ENCODE measurements at places on chromosomes 3 and 15.

DNA sequence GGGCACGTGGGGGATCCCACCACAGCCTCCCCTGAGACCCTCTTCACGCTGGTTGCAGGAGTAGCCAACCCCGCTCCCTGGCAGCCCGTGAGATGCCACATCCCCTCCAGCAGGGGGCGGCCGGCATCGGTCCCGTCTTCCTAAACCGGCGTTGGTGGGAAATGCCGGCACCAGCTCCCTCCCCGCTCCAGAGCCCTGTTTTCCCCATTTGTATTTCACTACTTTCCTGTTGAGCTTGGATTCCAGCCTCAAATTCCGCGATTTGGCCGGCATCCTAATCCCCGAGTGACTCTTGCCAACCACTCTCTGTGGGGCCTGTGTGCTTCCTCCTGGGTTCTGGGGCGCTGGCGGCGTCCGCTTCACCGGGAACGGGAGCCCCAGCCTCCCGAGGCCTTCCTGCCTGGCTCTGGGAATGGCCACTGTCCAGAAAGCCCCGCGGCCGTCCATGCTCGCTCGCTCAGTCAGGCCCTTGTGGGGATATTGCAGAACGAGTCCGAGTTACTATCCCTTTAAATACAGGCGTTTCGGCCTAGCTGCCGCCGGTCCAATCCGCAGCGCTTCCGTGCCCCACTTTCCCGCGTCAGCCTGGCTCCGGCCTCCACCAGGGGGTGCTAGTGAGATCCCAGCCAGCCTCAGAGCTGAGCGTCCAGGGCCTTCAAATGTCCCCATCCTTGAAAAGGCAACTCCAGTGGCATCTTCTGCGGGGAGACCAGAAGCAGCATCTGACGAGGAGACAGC is 8.1 kb upstream of the ADAMTS17 start:
- DNase-seq = peak; percentile 52

DNA sequence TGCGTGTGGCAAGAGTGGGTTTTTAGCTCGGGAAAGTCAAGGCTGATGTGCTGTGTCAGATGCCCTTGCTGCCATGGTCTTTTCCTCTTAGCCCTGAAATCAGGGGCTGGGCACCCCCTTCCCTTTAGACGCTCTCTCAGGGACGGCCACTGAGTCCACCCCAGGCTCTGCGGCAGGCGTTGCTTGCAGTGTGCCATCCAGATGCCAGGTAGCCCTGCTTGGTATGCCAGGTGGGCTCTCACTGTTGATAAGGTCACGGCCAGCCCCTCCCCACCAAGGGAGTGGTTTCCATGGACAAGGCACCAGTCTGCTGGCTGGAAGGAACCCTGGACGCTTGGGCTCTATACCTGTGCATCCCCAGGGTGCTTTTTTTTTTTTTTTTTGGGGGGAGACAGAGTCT is 24.6 kb downstream of the FGD5 start:
- DNase-seq = no peak

DNA sequence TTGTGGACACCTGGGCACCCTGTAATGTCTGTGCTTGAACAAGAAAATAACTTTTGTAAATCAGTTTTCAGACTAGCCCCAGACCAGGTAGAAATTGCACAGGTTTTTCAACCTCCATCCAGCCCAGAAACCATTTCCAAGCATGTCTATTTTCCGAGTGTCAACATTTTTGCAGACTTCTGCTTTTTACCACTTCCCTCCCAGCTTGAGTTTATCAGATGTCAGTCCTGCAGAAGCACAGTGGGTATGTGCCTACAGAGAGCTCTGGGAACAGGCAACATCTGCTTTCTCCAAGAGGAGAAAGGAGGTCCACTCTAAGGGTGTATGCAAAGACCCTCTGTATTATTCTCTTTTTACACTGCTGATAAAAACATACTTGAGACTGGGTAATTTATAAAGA is 83.9 kb downstream of the LRRK1 start:
- no peak for DNase-seq

GRCh38 chr3:144018776-144019175 is 47.2 kb downstream of the DIPK2A start:
- DNase-seq = no peak

DNA sequence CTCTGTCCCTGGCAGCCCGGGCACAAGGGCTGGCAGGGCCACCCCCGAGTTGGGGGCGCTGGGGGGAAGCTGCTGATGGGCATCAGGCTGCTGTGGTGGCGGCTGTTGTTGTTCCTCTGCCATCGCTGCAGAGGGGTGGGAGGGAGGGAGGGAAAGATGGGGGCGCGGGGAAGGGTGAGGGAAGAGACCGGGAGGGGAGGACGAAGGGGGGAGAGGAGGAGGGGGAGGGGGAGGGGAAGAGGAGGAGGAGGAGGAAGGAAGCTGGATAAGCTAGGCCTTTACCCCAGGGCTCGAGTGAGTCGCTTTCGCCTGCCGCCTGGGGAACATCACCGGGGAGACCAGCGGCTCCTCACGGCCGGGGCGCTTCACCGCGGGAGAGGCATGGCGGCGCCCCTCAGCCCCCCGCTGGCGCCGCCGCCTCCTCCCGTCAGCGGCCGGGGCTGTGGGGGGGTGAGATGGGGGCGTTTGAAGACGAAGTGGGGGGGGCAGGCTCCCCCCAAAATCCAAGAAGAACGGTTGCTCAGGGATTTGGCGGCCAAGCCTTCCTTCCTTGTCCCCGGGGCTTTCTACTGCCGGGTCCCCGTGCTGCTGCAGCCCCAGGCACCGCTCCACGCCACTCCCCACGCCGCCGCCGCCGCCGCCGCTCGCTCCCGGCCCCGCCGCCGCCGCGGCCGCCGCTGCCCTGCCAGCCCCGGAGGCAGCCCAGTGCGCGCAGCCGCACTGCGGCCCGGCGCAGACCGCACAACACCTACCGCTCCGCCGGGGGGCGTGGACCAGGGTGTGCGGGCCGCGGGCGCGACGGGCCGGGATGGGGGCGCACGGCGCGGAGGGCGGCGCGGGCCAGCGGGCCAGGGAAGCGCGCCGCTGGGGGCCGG is at the start of gene RFX7:
Gene RFX7 (minus strand): TSS at position 717 of the 875 bp plus-strand sequence. CDS start 594 bp downstream, at position 123.
- peak; percentile 11 for DNase-seq

- DNase-seq = no peak
Measured at GRCh38 chr3:21894459-21895340, 143.7 kb upstream of the ZNF385D start.

DNA sequence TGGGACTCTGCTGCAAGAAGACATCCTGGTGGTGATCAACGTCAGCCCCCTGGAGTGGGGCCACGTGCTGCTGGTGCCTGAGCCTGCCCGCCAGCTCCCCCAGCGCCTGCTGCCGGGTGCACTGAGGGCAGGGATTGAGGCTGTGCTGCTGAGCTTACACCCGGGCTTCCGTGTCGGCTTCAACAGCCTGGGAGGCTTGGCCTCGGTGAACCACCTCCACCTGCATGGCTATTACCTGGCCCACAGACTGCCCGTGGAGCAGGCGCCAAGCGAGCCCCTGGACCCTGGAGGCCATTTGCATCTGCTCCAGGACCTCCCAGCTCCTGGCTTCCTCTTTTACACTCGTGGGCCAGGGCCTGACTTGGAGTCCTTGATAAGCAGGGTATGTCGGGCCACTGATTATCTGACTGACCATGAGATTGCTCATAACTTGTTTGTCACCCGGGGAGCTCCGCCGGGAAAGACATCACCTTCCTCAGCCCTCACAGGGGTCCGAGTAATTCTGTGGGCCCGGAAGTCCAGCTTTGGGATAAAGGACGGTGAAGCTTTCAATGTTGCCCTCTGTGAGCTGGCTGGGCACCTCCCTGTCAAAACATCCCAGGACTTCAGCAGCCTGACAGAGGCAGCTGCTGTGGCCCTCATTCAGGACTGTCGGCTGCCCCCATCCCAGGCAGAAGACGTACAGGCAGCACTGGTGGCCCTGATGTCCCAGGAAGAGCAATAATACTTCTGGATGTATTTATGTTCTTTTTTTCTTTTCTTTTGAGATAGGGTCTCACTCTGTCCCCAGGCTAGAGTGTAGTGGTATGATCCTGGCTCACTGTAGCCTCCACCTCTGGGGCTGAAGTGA is 7.6 kb downstream of the GDPGP1 start:
- no peak for DNase-seq

DNA sequence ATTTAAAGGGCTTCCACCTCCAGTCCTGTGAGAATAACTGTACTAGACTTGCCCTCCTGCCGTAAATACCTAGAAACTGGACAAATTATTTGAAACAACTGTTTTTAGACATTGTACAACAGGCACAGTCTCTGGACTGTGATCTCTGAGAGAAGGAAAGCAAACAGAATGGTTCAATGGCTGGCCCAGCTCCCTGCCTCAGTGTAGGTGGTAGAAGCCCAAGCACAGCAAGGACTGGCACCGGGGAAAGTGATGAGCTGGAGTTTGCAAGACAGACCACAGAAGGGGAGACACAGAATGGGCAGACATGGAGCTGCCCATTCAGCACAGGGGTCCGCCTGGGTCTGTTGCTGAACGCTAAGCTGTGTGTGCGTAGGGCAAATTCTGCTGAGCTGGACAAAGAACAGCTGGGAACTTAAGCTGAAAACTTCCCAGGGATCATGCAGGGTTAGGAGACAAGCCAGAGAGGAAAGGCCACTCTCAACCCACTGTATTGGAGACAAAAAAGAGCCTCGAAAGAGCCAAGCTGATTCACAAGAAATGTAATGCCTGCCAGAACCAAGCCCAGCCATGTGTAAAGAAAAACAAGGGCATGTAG is 52.6 kb upstream of the SEC61A1 start:
- no peak for DNase-seq

DNA sequence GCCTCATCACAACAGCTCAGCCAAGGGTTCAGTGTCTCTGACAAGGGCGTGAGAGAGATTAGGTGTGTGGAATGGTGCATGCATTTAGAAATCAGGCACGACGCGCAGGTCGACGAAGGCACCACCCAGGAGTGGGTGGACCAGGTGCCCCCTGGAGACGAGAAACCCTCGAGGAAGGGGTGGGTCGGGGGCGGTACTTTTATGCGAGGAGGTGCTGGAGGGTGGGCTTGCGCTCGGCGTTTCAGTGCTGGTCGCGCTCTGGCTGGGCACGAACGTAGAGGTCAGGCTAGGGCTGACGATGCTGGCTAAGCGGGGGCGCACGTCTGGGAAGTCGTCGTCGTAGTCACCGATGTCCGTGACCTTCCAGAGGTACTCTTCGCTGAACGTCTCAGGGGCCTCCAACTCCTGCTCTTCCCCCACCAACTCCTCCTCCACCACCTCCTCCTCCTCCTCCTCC is 393 bp downstream of the ERICH6 start:
- no peak for DNase-seq

DNA sequence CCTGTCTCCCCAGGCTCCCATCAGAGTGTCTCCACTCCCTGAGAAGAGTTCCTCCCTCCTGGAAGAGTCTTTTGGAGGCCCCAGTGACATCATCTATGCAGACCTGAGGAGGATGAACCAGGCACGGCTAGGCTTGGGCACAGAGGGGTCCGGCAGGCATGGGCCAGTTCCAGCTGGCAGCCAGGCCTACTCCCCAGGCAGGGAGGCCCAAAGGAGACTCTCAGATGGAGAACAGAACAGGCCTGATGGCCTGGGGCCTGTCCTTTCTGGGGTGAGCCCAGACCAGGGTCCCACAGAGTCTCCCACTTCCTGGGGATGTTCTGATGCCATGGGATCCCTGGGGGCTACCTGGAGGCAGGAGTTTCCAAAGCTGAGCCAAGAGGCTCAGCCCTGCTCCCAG is 8.5 kb downstream of the SH2D7 start:
- no peak for DNase-seq

DNA sequence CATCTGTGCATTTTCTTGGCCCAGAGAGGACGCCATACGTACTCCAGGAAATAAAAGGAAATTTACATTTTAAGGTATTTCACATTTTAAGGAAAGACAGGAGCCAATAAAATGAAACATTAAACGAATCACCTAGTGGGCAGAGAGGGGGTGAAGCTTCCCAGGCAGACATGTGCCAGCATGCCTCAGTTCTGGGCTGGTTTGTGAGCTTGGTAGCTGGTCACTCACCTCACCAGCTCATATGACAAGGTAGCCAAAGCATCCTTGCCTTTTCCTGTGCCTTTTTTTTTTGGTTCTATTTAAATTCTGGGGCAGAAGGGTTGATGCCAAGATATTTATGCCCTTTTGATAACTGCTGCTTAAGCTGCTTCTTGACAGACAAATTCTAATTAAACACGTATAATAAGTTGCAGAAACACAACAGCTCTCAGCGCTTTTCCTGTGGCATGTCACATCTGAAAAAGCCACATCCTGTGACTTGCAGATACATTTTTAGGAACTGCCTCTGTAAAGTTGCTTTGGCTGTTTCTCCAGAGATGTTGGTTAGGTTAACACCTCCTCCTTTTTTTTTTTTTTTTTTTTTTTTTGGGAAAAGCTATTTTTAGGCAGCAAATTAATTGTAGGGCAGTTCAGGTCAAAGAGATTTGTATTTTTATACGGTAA is 218.6 kb downstream of the PDCD6IP start:
- DNase-seq = no peak

GRCh38 chr3:40847551-40847992 is 322.8 kb downstream of the ZNF621 start:
- no peak for DNase-seq

GRCh38 chr3:99741588-99741987 is 76.1 kb upstream of the CMSS1 start:
- DNase-seq = no peak

DNA sequence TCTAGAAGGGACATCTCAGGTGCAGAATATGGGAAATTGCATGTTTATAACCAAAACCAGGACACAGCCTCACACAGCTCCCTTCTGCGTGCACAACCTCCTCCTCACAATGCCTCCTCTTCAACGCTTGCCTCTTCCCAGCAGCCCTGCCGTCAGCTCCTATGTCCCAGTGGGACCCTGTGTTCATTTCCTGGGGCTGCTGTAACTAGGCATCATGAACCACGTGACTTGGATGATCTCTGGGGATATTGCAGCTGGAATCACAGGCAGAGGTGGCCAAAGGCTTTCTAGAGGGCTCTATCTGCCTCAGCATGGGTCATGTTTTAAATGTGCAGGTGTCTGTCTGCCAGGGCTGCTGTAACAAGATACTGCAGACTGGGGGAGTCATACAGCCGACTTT is 375.3 kb downstream of the OCA2 start:
- DNase-seq = no peak

- no peak for DNase-seq
Measured at GRCh38 chr15:48974882-48975281, 11.2 kb upstream of the SHC4 start.

GRCh38 chr3:20040548-20041196 is 426 bp downstream of the KAT2B start:
- DNase-seq = peak; percentile 62

GRCh38 chr15:100686021-100686724 is 83.8 kb downstream of the ASB7 start:
- DNase-seq = no peak

DNA sequence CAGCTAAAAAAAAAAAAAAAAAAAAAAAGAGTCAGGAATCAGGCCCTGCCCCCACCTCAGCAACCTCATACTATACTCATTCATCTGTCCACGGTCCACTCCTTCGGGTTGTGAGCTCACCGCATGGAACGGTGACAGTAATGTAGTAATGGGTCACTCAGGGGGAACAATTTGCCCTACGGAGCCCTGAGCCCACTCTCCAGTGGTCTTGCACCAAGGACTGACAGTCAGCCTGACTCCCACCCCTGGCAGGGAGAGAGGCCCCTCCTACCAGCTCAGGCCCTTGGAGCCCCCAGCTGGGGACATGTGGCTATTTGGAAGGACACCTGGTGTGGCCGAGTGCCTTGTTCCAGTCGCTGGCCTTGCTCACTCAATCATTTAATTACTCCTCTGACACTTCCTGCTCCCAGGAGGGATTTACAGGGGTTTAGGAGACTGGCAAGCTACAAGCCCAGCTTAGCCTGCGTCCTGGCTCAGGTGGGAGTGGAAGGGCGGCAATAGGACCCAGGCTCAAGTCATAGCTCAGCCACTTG is 19.9 kb upstream of the CACNA2D2 start:
- no peak for DNase-seq
